ENCODE measurements at places on chromosomes 3 and 15.

DNA sequence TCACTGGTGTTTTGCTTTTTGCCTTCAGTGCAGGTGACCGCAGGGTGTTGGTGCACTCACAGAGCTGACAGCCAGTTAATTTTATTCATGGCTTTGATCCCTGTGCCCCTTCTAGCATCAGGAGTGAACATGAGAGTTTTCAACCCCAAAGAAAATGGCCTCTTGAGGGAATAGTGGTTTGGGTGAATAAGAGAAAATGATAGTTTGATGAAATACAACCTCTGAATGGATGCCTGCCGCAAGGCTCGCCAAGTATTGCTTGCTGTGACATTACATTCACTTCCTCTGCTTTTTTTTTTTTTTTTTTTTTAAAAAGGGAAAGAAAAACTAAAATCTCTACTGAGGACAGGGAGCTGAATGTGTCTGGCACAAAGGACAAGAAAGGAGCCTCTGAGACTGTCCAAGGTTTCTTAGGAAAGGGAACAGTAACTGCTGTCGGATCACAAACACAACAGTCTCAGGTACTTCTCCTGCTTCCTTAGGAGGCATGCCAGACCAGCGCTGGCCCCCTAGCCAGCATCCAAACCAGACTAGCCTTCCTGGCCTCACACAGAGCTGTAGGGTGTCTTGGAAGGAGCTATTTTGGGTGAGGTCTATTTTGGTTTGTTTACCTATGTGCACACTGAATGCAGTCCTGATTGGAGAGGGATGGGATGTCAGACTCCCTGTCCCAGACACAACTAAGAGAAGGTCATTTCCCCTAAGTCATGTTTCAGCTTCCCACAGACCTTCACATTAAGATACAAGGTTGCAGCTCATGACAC lies 29.0 kb downstream of the CCDC80 start:
- DNase-seq, result no peak

GRCh38 chr3:162678941-162679340 lies 1182.3 kb downstream of the OTOL1 start:
- no peak for DNase-seq

GRCh38 chr3:137767538-137768360 lies 3.6 kb downstream of the SOX14 start:
- DNase-seq, result no peak

- no peak for DNase-seq
Measured at GRCh38 chr3:26624209-26624765, 1.7 kb downstream of the LRRC3B start.

DNA sequence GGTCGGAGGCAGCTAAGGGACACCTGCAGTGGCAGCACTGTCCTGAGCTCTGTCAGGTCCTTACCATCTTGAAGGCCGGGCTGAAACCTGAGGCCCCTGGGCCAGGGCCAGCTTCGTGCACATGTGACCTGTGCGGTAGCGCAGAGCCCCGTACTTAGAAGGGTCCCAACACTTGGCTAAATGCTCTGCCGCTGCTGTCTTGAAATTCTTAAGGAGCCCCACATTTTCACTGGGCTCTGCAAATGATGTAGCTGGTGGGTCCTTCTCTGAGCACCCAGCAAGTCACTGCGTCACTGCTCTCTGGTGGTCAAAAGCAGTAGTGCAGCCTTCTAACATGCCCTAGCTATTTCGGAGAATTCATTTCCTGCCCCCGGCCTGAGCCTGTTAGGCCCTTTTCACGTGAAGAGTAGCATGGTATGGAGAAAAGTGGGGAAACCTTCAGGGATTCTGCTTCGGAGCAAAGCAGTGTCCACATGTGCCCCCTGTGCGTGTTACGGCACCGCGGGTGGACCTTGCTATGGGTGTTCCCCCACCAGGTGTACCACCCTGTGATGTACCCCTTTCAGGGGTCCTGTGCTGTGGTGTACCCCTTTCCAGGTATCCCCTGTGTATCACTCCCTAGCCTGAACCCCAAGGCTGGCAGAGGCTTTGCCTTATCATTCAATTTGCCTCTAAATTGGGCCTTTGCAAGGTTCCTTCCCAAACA lies 79.7 kb downstream of the TMEM266 start:
- no peak for DNase-seq

GRCh38 chr3:135460273-135460672 lies 505.3 kb upstream of the PPP2R3A start:
- no peak for DNase-seq

DNA sequence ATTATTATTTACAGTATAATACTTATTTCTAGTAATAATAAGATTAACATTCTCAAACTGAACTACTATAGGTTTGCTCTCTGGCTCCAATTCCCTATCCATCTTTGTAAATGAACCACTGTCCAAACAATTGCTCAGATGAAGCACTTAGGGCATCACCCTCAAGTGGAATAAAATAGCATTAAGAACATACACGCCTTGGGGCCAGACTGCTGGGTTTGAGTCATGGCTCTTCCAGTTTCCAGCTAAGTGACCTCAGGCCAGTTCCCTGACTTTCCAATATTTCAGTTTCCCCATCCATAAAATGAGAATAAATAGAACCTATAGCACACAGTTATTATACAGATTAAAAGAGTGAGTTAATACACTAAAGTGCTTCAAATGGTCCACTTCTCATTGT lies 507.2 kb downstream of the MAGI1 start:
- no peak for DNase-seq

DNA sequence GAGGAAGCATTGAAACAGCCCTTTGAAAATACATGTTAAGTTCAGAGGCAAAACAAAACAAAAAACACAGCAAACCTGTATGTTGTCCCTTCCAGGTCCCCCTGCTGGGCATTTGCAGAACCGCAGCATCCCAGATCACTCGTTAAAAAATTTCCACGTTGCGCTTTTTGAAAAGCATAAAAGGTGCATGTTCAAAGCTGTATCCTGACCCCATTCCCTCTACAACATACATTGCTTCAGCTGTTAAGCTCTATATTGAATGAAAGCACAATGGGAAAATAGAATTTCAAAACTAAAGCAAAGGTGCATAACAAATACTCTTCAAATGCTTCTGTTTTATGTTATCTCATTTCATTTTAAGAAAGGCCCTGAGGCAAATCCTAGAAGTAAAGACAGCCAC lies 328.3 kb downstream of the THSD4 start:
- peak; percentile 62 for DNase-seq

DNA sequence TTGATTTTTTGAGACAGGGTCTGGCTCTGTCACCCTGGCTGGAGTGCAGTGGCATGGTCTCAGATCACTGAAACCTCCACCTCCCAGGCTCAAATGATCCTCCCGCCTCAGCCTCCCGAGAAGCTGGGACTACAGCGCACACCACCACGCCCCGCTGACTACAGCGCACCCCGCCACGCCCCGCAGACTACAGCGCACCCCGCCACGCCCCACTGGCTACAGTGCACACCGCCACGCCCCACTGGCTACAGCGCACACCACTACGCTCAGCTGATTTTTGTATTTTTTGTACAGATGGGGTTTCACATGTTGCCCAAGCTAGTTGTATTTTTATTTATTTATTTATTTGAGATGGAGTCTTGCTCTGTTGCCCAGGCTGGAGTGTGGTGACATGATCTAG lies 35.6 kb downstream of the SLC51A start:
- no peak for DNase-seq

DNA sequence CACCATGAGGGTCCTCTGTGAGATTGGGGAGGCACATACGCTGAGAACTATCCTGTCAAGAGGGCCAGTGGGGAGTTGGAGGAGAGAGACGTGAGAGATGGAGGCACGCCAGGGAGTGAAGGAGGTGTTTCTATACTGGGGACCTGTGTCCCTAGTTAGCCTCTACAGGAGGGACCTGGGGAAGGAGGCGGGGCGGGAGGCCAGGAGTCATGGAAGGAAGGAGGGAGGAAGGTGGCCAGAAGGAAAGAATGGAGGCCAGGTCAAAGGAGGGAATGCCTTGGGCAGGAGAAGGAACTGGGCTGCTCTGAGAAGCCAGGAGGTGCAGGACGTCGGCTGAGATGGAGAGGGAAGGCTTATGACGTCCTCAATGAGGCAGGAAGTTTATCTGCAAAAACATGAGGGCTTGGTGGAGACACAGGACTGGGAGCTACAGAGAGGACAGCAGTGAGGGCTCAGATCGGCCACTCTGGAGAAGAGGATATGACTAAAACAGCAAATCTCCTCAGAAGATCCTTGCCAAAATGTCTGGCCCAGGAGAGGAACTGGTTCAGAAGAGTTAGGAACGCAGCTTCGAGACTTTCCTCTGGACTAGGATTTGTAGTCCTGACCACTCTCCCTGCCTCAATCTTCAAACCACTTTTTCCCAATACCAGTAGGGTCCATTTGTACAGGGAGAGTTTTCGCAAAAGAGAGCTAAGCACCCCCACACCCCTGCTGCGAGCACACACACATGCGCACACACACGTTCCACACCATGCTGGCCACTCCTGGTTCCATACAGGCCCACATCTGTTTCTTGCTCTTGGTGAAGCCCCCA lies 59.9 kb downstream of the ADCY5 start:
- DNase-seq, result no peak

DNA sequence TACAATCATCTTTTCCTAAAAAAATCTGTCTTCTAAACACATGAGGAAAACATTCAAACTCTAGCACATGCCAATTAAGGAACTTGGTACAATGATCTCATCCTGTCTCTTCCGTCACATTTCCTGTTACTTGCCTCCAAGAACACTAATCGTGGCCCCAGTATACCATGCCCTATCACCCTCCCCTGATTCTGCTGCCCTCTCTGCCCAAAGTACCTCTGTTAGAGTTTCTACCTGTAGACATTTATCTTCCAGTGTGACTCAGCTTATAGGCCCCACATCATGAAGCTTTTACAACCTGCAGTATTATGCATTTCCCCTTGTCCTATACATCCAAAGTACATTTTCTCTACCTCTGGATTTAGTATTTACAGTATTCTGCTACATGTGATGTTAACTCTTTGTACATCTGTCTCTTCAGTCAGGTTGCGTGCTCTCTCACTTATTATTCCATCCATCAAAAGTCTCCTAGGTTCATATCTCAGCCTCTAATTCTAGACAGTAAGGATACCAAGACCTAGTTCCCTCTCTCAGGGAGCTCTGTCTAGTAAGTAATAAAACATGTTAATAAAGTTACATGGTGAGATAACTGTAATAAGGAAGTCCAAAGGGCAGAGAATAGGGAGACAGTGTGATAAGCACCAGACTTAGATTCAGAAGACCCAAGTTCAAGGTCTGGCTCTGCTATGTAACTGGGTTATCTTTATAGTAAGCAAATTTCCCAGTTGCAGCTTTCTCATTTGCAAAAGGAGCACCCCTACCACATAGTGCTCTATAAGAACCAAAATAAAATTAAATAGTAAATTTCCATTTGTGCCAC lies 8.9 kb upstream of the SEMA6D start:
- no peak for DNase-seq

DNA sequence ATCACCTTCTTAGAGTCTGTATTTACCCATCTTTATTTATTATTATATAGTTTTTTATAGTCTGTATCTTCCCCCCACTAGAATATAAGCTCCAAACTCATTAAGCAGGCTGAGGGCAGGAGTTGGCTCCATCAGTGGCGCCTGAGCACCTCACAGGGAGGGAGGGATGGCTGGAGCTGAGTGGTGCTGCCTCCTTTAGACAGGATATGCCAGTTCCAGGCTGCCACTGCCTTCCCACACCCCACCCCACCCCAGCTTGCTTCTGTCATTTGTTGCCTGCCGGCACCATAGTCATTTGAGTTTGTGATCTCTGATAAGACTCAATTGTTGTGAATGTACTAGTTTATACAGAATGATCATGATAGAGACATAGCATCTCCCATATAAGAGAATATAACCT lies 85.5 kb downstream of the KLHL25 start:
- no peak for DNase-seq

DNA sequence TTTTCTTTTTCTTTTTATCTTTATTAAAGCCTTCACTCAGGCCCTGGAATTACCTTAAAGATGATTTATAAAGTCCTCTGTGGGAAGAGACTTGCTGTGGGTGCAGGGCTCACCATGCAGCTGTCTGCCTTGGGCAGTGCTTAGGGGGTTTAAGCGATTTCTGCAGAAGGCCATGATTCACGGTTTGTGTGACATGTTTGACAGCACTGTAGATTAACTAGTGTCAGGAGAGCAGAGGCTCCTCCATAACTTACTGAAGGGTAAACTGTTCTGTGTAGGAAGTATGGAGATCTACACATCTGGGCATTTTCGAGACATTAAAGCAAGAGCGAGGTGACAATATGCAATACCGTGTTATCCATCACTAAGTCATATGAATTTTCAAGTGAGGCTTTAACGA lies 137.7 kb downstream of the LRIG1 start:
- no peak for DNase-seq

DNA sequence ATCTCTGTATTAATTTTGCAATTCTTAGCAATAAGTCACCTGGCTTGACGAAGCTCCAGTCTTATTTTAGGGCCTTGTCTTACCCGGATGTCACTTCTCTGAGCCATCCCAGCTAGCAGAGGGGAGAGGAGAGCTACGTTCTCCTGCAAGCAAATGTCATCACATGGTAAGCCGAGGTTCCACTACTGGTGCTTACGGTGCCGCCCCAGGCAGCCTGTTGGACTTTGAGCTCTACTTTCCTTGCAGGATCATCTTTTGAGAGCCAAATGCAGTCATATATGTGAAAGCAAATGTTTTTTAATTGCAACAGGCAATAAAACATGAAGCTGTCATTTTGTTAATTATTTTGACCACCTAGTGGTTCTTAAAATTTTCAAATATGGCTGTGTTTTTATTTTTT lies 140.9 kb downstream of the FAM43A start:
- DNase-seq, result no peak

DNA sequence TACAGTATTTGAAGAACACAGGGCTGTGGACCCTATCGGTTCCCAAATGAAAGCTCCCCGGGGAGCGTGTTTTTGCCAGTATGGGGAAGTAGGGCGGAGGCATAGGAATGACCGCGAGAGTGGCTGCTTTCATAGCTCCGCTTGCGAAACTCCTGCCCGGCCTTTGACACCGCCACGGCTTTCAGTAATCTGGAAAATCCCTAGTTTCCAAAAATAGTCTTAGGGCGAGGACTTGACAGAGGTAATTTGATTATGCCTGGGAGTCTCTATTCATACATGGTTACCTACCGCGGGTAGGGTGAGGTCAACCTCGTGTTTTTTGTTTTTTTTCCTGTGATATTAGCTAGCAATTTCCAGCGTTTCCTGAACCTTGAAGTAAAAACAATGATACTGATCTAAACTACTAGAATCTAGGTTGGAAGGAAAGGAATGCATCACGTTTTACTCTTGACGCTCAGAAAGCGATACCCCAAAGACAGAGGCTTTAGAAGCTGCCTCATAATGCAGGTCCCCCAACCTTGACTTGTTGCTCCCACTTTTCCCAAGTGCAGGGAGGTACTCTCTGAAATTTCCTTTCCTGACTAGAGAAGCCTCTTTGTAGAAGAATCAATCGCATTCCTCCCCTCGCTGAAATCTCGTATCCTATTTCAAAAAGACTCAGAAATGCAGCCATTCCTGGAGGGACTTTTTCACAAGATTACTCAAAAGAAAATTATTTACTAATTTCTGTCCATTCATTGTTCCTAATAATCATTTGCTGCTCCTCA lies 894 bp upstream of the CCNL1 start:
- DNase-seq, result peak; percentile 92

DNA sequence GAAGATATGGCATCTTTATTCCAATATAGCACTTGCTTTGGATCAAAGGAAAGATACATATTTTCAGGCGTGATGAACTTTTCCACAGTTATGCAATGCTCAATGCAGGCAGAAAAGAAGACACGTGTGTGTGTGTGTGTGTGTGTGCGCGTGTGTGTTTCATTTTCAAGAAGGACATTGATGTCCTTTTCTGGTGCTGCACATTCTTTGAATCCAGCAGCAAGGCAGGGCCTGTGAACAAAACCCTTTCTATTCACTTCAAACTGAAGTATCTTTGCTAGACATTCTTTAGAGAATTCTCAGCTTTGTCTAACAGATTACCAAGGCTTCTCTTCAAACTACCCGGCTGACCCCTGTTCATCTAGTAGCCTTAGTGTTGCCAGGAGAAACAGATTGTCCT lies 124.6 kb downstream of the CD47 start:
- no peak for DNase-seq
